Activated naive CD4-positive, alpha-beta T cell treated with anti-CD3 and anti-CD28 coated beads for 36 hours (primary cell): ENCODE measurements at places on chromosomes 3 and 15.
A peak's percentile ranks its signal among the peaks of the same experiment; 100 is the strongest.

- DNase-seq, result no peak
Measured at GRCh38 chr3:16693820-16694219, 88.6 kb upstream of the DAZL start.

DNA sequence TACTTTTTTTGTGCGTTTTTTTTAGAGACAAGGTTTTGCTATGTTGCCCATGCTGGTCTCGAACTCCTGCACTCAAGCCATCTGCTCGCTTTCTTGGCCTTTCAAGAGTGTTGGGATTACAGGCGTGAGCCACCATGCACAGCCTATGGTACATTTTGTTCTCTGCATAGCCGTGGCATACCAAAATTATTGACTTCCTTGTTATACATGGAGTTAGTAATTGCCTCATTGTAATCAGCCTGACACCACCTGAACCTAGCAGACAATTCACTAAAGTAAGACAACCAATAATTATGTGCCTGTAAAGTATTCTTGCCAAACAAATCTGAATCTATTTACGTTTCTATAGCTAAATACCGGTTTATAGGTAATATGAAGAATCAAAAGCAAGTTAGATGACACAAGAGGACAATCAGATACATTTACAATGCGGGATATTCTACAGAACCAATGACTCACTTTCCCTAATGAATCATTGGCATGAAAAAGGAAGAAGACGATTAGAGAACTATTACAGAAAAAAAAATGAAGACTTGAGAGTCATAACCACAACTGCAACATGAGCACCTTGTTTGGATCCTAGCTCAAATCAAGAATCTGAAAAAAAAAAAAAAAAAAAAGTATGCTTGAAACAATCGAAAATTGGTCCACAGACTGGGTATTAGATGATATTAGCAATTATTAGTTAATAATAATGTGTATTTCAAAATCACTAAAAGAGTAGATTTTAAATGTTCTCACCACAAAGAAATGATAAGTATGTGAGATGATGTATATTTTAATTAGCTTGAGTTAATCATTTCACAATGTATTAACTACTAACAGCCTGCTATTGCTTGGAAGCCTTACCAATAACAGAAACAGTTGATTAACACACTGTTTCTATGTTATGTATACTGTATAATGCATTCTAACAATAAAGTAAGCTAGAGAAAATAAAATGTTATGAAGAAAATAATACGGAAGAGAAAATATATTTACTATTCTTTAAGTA, 7.1 kb downstream of the GUCA1C start:
- no peak for DNase-seq

DNA sequence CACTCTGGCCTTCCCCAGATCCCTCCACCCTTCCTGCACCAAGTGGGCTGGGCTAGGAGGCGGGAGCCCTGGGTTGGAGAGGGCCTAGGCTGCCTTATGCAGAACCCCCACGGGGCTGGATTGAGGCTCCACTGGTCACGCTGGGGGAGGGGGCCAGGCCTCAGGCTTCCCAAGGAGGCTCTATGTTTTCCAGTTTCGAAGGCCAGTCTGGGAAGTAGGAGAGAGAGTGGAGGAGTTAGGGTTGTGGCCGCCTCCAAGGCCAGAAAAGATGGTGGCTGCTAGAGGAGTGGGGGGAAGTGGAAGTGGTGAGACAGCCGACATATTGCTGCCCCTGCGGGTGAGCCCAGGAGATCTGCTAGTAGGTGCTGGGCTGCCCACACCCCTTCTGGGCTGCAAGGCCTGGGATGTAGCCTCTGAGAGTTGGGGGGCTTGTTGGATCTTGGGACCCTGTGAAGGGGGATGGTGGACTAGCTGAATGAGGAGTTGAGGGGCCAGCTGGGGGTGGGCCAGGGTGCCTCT, 1.2 kb downstream of the GNAI2 start:
- peak; percentile 53 for DNase-seq

- no peak for DNase-seq
Measured at GRCh38 chr3:72679540-72680198, 168.6 kb downstream of the SHQ1 start.

DNA sequence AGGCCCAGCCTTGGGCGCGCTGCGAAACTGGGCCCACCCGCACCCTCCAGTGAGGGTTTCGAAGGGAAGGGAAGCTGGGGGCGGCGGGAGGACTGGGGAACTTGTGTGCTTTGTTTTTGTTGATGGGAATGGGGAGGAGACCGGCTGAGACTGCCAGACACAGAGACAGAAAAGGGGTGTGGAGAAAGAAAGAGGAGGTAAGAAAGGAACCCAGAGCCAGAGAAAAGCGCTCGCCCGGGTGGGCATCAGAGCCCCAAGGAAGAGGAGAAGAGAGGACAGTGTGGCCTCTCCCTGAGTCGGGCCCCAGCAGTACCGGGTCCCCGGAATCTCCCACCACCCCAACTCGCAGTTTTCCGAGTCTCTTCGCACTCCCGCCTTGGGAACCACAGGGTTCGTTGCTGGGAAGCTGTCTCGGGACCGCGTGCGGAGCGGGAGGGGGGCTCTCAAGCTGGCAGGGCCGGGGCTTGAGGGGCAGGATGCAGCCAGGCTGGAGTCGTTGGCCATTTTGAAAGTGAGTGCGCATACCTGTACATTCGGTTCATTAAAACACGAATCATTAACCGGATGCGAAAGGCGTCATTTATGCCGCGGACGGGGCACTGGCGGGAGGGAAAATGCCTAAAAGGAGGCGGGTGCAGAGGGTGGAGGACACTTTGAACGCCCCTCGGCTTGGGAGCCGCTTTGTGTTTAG, 3.1 kb downstream of the SKOR1 start:
- DNase-seq, result no peak

DNA sequence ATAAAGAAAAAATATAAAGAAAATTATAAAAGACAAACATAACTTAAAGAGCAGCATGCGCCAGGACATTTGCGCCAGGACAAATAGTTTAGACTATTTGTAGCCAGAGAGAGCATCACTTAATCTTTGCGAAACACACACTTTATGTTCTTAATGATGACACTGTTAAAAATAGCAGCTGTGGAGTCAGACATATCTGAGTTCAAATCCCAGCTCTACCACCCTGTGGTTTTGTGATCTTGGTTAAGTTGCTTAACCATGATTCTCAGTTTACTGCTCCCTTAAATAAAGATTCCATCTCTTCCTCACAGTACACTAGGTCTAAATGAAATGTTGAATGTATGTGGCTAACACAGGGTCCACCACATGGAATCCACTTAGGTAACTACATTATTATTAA, 31.4 kb downstream of the KCNMB2 start:
- no peak for DNase-seq

GRCh38 chr3:150751781-150752263, 11.1 kb downstream of the SIAH2 start:
- DNase-seq, result no peak

DNA sequence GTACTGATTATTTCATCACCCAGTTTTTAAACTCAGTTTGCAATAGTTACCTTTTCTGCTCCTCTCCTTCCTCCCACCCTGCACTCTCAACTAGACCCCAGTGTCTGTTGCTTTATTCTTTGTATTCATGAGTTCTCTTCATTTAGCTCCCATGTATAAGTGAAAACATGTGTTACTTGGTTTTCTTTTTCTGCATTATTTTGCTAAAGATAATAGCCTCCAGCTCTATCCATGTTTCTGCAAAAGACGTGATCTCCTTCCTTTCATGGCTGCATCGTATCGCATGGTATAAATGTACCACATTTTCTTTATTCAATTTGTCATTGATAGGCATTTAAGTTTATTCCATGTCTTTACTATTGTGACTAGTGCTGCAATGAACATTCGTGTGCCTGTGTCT, 79.0 kb downstream of the NAALADL2 start:
- DNase-seq, result no peak

- DNase-seq, result no peak
Measured at GRCh38 chr15:98764291-98764690, 116.0 kb downstream of the IGF1R start.

DNA sequence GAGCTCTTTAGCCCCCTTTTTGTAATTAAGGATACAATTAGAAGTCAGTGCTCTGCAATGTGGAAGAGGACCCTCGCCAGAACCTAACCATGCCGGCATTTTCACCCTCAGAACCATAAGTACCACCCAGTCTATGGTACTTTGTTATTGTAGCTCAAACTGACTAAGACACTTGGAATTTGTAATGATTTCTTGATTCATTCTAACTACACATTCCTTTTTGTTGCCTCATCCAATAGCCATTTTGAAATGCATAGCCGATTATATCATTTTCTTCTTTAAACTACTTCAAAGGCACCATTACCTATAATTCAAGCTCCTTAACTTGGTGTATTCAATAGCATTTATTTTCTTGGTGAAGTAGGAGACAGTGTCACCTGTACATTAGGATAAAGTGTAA, 61.4 kb downstream of the GLB1 start:
- no peak for DNase-seq

DNA sequence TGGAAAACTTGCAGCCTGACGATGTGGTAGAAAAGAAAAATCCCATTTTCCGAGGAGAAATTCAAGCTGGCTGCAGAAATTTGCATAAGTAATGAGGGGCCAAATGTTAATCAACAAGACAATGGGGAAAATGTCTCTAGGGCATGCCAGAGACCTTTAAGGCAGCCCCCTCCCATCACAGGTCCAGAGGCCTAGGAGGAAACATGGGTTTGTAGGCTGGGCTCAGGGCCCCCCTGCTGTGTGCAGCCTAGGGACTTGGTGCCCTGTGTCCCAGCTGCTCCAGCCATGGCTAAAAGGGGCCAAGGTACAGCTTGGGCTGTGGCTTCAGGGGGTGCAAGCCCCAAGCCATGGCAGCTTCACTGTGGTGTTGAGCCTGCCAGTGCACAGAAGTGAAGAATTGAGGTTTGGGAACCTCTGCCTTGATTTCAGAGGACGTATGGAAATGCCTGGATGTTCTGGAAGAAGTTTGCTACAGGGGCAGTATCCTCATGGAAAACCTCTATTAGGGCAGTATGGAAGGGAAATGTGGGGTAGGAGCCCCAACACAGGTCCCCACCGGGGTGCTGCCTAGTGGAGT, 75.9 kb upstream of the CADPS start:
- DNase-seq, result no peak
